ENCODE measurements at places on chromosomes 16 and 17.

DNA sequence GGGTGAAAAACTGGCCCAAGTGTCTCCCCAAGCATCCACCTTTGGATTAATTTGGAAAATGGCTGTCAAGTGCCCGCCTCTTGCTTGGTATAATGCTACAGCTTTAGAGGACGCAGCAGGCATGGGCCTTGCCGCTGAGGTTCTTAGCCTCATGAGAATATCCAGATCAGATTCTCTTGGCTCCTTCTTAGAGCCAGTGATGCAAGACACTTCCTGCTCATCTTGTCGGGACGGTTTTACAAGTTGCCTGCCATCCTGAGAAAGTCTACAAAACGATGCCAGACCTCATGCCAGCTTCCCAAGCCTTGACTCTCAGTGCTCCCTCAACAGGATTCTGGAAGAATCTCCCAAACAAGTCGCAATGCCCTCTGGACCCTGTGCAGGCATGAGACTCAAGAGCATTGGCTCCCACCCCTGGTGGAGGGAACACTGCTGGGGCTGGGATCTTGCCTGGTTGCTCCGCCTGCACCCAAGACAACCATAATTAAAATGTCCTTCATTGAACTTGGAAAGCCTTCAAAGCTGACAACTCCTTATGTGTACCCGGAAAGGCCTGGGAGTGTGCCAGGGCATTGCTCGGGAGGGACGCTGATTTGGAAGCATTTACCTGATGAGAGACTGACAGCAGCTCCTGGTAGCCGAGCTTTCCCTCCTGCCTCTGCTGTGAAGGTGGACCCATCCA lies 25.8 kb upstream of the STH start:
- DNase-seq: no peak

- no peak for DNase-seq
Measured at GRCh38 chr16:55179852-55180585, 144.0 kb upstream of the IRX6 start.

GRCh38 chr16:59849716-59850115 lies 1115.6 kb upstream of the GOT2 start:
- DNase-seq: no peak

DNA sequence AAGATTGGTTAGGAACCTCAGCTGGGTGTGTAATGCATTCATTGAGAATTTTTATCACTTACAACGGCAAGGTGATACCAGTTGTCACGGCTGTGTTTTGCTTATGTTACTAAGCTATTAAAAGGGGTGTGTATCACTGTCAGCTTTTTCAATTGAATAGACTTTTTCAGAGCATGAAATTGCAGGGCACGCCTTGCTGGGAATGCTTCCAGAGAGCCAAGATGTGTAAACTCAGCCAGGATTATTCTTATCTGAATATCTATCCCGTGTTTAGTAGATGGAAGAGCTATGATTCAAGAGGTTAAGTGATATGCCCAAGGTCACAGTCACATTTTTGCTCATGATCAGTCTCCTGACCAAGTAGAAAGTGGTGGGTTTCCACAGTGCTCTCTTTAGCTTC lies 6.6 kb upstream of the TEKT3 start:
- DNase-seq: peak; percentile 52

DNA sequence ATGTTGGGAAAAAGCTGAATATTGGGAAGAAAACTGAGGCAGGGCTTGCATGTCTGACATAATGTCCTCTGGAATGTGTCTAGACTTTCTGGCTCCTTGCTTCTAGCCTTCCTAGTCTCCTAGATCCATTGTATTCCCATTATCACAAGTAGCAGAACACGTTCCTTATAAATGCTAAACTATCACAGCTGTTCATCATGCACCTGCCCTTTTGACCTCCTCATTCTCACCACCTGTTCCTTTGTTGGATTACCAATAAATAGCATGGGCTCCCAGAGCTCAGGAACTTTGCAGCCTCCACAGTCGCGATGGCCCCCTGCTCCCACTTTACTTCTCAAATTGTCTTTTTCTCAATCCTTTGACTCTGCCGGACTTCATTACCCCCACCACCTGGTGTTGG lies 49.7 kb downstream of the ACSM1 start:
- no peak for DNase-seq

DNA sequence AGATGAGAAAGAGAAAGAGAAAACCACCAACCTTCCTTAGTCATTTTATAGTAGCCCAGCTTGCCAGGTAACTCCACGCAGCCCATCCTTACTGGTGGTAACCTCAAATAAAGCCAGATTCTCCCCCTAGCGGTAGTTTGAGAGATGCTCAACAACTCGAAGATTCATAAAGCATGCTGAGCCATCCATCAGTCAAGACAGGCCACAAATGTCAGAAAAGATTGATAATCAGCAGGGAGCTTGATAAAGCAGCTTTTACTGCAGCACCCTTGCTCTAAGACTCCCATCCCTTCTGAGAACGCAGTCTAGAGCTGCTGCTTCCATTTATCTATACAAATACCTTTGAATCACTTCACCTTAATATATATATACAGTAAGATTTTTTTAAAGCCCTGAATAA lies 451.5 kb upstream of the HSBP1 start:
- peak; percentile 30 for DNase-seq

All from HFFc6 (cell line).